ENCODE measurements at places on chromosomes 11 and 22.

DNA sequence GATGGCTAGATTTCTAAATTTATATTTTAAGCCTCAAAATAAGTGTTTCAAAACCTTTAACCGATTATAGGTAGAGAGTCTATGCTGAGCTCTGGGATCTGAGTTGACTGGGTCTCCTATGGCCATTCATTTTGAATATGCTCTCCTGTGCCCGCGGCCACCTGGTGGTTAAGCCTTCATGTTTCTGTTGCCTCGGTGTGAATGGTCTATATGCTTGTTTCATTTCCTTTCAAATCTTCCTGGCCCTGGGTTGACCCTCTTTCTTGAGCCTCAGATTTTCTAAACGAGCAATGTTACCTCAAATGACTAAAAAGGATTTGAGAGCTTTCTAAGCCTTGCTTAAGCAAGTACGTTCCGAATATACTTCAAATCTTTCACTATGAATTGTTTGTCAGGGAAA is 789.4 kb upstream of the KIRREL3 start:
- no peak for DNase-seq

DNA sequence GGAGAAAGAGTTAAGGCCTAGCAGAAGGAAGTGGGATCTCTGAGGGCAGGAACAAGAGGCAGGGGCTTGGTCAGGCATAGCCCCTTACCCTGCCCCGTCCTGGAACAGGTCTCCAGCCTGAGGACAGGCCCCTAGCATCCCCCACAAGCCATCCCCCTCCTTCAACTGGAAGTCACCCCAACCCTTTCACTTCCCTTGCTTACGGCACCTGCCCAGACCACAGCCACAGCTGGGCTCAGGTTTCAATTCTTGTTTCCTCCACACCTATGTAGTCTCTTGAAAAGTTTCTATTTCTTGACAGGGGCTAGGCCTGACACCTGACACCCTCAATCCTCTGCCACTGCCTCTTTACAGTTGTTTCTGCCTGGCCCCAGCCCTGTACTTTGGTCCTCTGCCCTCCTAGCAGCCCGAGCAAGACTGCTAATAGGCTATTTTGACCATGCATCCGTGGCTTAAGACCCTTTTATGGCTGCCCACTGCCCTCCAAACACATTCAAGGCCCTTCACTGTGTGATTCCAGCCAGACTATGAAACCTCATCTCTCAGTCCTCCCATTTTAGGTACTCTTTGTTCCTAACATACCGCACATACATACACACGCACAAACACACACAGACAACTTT is 10.9 kb upstream of the FCHSD2 start:
- DNase-seq = no peak

GRCh38 chr11:118055966-118056365 is 20.9 kb upstream of the TMPRSS4 start:
- DNase-seq = no peak

- no peak for DNase-seq
Measured at GRCh38 chr11:71962428-71963038, 33.7 kb downstream of the RNF121 start.

- no peak for DNase-seq
Measured at GRCh38 chr11:112858289-112859023, 102.8 kb upstream of the NCAM1 start.

DNA sequence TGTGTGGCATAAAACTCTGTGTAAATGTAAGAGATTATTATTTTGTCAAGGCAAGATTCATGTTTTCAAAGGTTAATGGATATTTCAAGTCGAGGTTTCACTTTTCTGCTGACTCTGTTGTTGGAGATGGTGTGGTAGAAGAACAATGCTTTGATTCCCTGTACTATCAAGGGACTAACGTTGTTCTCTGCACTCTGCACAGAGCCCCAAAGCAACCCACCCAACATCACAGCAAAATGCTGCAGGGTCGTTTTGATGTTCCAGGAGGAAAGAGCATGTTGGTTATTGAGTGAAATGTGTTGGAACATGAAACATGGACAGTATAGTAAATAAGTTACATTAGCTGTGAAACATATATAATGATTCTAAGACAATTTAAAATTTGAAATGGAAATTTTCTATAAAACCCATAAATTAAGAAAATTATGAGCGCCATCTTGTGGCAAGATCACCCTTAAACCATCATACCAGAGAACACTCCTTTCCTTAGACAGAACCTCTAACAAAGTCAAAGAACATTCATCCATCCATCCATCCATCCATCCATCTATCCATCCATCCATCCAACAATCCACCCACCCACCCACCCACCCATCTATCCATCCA is 164.4 kb upstream of the ZBED5 start:
- no peak for DNase-seq

GRCh38 chr11:117908109-117908895 is 20.9 kb downstream of the TMPRSS13 start:
- DNase-seq = no peak

DNA sequence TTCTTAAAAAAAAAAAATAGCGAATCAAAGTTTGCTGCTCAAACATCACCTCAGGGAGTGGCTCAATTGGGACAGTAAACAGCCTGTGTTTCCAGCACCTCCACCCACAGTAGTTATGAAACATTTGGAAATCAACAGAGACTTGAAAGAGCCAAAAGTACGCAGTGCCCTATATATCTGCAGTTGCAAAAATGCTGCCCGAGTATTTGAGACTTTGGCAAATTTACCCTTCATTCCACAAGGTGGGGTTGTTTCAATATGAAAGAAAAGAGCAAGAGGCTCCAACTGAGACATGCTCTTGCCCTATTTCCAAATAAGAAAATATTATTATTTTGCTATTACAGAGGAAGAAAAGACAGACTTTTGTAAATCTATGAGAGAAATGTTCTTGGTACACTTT is 851.1 kb upstream of the RAG2 start:
- DNase-seq = no peak

- no peak for DNase-seq
Measured at GRCh38 chr11:28517621-28518020, 409.4 kb downstream of the METTL15 start.

- DNase-seq = no peak
Measured at GRCh38 chr11:120388261-120388660, 52.0 kb downstream of the ARHGEF12 start.

- DNase-seq = no peak
Measured at GRCh38 chr11:60918251-60918938, 4.4 kb downstream of the TMEM109 start.

DNA sequence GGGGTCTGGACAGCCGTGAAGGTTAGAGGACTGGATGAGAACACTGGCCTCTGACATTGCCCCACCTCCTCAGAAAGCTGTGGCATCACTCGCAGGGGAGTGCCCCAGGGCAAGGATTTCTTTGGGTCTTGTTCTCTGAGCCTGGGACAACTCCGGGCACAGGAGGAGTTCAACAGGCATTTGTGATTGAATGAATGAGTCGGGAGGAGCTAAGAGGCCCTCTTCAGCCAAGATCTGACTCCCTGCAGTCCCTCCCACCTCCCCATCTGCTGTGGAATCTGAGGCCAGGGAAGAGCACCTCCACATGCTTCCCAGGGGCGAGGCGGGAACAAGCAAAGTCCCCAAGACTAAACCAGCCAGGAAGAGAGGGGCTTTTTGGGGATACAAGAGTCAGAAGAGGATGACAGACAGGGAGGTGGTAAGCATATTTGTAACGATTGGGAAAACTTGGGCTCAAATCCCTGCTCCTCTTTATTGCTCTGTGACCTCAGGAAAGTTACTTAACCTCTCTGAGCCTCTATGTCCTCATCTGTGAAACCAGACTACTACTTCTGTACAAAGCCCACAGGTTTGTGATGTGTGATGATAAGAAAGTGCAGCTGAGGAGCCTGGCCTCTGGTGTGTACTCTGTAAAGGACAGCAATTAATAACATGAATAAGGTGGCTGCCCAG is 6.4 kb downstream of the TP53I11 start:
- no peak for DNase-seq

DNA sequence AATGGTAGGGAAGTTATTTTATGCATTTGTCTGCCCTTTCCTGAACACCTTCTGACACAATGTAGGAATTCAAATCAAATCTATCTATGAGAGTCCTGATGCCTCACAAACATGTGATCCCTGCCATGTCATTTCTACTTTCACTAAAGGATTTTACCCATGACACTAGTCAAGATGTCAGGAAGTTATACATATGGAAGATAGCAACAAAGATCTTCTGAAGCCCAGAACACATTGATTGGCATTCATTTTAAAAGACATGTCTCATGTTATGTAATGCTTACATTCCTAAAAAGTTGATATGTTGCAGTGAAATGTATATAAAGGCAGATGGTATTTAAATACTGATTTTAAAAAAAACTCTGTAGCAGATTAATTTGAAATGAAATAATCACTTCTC is 61.5 kb downstream of the FAM76B start:
- DNase-seq = no peak

GRCh38 chr11:107719557-107720302 is 7.9 kb upstream of the SLN start:
- DNase-seq = no peak

- no peak for DNase-seq
Measured at GRCh38 chr11:18105086-18105801, 638 bp downstream of the SAAL1 start.

- no peak for DNase-seq
Measured at GRCh38 chr11:81444297-81444696, 1289.4 kb downstream of the FAM181B start.

GRCh38 chr11:90795746-90796145 is 572.9 kb upstream of the CHORDC1 start:
- DNase-seq = no peak

DNA sequence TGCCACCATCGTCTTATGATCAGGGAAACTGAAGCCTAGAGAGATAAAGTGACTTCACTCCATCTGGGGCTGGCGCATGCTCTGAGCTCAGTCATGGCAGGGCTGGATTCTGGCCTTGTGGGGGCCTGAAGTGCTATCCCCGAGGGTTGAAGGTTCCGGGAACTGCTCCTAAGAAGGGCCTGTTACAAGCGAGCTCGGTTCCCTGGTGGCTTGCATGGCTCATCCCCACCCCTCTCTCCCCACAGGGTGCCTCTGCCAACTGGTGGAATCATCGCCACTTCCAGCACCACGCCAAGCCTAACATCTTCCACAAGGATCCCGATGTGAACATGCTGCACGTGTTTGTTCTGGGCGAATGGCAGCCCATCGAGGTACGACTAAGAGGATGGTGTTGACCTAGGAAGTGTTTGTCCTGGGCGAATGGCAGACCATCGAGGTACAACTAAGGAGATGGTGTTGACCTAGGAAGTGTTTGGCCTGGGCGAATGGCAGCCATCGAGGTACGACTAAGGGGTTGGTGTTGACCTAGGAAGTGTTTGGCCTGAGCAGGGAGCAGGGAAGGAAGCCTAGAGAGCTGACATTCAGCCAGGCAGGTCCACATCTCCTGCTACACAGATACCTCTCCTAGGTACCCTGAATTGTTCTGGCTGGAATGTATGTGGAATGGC is 19.9 kb downstream of the FADS2 start:
- DNase-seq = no peak

GRCh38 chr11:126355324-126355925 is at the start of gene ST3GAL4:
ST3GAL4 (plus strand) TSS chr11:126355686; CDS start chr11:126406156, 50,470 bp downstream.
- DNase-seq = peak; percentile 49

DNA sequence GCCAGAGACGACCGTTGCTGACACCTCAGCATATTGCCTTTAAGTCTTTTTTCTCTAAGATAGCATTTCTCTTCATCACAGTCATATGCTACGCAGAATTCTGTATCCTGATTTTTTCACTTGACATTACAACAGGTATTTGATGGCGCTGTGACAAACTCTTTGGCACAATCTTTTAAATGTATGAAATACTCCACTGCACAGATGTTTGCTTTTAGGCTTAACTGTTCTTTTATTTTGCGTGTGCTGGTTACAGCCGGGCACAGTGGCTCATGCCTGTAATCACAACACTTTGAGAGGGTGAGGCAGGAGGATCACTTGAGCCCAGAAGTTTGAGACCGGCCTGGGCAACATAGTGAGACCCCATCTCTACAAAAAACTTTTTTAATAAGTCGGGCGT is 52.0 kb upstream of the PPP6R3 start:
- no peak for DNase-seq

GRCh38 chr11:119099711-119100110 is 1.9 kb downstream of the DPAGT1 start:
- no peak for DNase-seq

DNA sequence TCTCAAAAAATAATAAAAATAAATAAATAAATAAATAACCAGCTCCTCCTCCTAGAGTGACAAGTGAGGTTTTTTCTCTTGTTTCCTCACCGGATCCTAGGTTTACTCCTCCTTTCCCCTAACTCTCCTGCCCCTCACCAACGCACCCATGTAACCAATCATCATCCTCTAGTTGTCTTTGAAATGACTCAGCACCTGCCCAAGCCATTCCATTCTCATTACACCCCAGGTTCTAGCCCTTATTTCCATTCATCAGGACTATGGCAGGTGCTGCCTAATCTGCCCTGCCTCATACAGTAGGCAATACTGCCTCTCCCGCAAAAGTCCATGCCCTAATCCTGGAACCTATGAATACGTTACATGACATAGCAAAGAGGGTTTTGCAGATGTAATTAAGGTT is 60.4 kb downstream of the BUD13 start:
- no peak for DNase-seq

GRCh38 chr11:64536396-64536941 is 54.6 kb upstream of the SLC22A12 start:
- DNase-seq = no peak

GRCh38 chr11:14644226-14645014 is 816 bp downstream of the PDE3B start:
- peak; percentile 9 for DNase-seq

DNA sequence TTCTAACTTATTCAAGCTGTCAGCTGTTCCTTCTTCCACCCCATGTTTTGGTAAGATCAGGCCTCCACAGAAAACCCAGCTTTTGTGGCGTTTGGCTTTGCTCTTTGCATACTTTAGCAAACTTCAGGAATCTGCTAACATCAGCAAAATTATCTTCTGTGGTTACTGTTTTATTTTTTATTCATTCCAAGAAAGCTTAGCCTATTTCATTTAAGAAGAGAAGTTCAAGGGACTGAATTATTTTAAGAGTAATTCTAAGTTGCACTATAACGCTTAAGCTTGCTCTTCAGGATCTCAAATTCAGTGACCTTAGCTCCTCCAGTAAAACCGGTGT is 1.1 kb downstream of the JHY start:
- no peak for DNase-seq

DNA sequence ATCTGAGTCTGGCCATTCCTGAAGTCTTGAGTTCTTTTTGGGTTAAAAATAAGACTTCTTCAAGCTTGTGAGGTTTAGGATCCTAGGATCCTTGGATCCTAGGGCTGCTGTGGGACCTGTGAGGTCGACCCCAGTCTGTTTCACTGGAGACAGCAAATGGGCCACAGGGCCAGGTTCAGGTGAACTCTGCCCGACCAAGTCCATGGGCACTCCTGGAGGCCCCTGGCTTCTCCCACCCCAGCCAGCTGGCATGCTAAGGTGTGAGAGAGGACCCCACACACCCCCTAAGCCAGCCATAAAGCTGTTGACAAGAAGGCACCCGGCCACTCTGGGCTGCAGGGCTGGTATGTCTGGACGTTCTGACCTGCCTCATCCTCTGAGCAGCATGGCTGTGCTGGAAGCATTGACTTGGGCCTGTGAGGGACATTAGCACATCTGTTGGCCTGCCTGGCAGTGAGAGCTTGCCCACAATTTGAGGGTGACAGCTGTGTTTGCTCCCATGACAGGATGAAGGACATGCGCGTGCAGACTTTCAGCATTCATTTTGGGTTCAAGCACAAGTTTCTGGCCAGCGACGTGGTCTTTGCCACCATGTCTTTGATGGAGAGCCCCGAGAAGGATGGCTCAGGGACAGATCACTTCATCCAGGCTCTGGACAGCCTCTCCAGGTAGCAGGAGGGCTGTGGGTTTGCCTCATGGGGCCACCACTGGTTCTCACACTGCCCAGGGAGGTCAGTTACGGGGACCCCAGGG is 16.0 kb downstream of the CLDN5 start:
- no peak for DNase-seq
